ENCODE measurements at places on chromosomes 1 and 21.

DNA sequence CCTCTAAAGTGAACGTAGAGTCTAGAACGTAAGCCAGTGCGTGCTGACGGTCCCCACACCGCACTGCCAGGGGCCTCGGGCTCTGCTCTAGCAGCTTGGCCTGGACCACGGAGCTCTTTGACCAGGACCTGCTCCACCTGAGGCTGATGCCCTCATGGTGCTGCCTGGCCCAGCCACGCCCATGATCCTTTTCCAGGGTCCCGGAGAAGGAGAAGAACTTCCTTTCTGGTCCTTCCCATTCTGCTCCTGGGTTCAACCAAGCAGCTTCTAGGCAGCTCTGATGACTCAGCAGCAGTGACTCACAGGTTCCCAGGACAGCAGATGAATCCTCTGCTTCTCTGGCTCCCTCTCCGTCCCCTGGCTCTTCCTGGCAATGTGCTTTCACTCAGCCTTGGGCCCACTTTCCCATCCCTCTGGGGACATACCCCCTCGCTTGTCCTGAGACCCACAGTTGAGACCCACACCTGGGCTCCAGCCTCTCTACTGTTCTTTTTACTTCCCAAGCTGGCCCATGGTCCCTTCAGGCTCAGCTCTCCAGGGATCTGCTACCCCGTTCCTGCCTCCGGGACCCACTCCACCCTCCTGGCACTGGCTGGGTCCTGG is 246.3 kb upstream of the RAB4A start:
- no peak for DNase-seq

- no peak for DNase-seq
These were observed 80.0 kb upstream of the BACH1 start for GRCh38 chr21:29218749-29219148.

GRCh38 chr1:202197653-202198365 is 4.2 kb downstream of the LGR6 start:
- DNase-seq: no peak

DNA sequence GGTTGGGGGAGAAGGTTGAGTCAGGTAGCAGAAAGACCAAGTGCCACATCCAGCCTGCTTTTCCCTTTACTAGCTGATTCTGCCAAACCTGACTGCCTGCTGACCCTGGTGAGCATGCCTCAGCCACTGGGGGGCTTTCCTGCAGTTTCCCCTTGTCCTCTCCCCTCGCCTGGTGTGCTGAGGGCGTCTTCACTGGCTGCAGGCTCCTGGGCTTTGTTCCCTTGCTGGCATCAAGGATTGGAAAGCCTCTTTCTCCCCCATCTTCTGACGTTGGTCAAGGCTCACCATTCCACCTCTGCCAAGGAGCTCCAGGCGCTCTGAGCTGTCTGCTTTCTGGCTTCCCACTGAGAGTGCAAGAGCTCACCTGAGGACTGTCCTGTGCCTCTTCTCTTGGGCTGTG is 28.4 kb downstream of the MAN1C1 start:
- no peak for DNase-seq

DNA sequence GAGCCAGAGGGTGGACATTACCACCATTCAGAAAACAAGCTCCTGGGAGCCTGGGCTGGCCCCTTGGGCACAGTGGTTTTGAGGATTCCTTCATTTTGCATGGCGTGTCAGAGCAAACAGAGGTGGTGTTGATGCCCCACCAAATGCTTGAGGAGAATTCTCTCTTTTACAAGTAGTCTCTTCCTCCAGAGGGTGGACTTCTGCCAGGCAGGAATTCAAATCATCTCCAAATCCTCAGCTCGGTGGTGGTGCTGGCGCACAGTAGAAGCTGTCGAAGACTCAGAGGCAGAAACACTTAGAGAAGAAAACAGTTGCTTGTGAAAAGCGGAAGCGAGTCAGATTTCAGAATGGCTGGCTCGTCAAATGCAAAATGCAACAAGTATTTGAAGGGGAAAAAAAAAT is 3.4 kb upstream of the CHI3L1 start:
- DNase-seq: no peak

DNA sequence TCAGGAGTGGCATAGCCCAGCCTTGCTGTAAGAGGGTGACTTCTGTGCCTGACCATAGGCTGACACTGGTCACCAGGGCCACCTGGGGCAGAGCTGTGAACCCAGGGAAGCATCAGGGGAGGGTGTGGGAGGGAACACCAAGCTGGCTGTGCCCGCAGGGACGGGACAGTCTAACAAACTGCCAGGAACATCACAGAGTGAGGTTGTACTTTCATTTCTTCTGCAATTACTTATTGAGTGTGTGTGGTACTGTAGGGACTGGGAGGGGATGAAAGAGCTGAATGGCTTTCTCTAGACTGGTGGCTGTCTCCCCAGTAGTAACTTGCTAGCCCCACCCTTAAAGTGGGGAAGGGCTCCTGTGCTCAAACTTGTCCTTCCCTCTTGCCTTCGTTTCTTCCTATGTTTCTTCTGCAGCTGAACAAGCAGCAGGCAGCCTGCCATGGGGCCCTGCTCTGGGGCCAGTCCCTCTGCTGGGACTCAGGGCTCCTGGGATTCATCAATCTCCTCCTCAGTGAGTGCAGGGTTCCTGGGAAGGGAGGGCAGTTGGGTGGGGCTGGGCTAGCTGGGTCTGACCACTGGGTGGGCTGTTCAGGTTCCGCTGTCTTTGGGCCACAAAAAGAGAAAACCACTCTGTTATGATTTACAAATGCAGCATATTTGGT is 39.7 kb upstream of the ETV3 start:
- DNase-seq: no peak

DNA sequence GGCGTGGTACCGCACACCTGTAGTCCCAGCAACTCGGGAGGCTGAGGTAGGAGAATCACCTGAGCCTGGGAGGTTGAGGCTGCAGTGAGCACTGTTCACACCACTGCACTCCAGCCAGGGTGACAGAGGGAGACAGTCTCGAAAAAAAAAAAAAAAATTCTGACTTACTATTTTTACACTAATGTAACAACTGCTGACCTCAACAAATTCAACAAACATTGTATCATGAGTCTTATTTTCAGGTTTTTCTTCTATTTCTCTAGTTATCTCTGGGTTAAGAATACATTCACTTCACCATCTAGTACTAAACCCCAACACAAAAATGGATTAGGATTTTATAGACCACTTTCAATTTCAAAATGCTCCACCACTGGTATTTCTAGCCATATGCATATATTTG is 72.9 kb downstream of the UBR4 start:
- DNase-seq: no peak

- DNase-seq: no peak
These were observed 20.0 kb downstream of the ADARB1 start for GRCh38 chr21:45094412-45094811.

DNA sequence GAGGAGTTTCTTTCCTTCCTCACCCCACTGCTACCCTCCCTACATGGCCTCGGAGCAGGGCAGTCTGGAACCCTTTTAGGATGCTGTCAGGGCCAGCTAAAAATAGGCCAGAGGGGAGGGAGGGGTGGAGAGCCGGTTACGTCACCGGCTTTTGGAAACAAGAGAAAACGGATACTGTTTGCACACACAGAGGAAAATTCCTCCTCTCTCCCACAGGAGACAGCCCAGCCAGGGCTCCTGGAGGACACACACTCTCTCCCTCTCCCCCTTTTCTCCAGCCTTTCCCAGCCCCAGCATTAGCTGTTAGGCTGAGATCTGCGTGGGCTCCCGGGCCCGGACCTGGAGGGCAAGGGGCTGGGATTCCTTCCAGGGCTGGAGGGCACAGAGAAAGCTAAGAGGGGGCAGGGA is 20.0 kb upstream of the ALDH4A1 start:
- DNase-seq: no peak

- DNase-seq: no peak
These were observed 847.1 kb downstream of the KCNT2 start for GRCh38 chr1:195761104-195761503.

DNA sequence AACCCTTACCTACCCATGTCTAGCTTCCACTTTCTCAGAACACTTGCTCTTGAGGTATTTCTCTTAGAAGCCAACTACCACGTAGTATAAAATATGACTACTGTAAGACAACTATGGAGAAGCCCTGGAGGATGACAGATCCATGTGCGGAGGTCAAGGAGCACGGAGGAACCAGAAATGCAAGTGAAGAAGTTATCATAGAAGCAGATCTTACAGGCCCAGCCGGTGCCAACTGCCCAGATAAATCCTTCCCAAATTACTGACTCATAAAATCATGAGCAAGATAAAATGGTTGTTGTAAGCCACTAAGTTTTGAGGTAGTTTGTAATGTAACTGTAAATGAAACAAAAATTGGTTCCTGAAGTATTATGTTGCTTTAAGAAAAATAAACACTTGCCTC is 12.6 kb downstream of the GTF2B start:
- no peak for DNase-seq

DNA sequence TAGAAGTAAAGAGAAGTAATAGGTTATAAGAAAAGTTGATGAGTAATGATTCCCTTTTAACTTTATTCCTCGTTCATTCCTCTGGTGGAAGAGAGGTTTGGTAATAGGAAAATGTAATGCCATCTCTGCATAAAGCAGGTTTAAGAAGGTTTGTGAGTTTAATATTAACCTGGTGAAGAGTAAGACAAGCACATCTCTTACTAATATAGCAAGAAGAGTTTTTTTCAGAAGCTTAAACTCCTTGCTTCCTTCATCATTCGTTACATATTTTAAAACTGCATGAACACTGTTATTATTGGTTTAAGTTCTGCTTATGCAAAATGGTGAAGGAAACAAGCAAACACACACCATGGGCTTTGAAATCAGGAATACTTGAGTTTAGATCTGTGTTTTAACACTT is 9.2 kb upstream of the PLA2G4A start:
- DNase-seq: no peak

GRCh38 chr1:164805399-164805798 is 246.4 kb downstream of the PBX1 start:
- DNase-seq: no peak

GRCh38 chr1:175927944-175928343 is 184.5 kb upstream of the TNR start:
- DNase-seq: no peak

GRCh38 chr1:47388030-47388890 is 27.8 kb upstream of the FOXE3 start:
- DNase-seq: no peak

- no peak for DNase-seq
These were observed 45.8 kb upstream of the NTPCR start for GRCh38 chr1:232904566-232904965.

DNA sequence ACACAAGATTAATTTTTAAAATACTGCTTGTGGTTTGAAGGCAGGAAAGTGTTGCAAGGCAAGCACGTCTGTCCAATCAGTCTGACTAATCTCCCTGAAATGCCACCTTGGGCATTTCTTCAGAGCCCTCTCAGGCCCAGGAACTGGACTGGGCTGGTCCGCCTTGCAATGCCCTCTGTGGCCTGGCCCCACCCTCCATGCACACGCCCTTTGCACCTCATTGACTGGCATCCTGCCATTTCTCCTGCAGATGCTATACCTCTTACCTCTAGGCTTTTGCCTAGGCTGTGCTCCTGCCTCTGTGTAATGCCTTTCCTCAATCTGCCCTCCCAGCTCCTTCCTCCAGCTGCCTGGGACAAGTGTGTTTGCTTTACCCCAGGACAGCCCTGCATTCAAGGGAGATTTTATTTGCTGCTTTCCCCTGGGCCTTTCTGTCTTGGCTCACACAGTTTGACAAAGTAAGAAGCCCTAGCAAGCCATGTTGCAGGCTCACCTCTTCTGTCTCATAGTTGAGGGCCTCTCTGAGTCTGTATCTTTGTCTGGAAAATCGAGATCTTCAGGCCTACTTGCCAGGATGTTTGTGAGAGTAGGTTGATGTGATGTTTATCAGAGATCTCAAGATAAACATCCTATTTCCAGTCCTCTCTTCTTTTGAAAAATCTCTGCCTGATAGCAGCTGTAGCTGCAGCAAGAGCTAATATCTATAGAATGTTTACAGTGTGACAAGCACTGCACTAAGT is 149.2 kb upstream of the JUN start:
- DNase-seq: no peak

- no peak for DNase-seq
These were observed 10.7 kb upstream of the OR2T34 start for GRCh38 chr1:248585266-248585665.

GRCh38 chr21:45629046-45629981 is 14.2 kb upstream of the PCBP3 start:
- DNase-seq: no peak

- no peak for DNase-seq
These were observed 195.7 kb downstream of the GPATCH2 start for GRCh38 chr1:217435204-217435603.

GRCh38 chr1:52856026-52856425 is 13.5 kb downstream of the ZYG11A start:
- DNase-seq: no peak

All from cortex of kidney (tissue), 1 donor.